ENCODE measurements at places on chromosomes 4 and X. TPM values are rescaled to one million over a fixed set of nuclear protein-coding genes. Genes with fewer than 3 reads are reported as not detected.

DNA sequence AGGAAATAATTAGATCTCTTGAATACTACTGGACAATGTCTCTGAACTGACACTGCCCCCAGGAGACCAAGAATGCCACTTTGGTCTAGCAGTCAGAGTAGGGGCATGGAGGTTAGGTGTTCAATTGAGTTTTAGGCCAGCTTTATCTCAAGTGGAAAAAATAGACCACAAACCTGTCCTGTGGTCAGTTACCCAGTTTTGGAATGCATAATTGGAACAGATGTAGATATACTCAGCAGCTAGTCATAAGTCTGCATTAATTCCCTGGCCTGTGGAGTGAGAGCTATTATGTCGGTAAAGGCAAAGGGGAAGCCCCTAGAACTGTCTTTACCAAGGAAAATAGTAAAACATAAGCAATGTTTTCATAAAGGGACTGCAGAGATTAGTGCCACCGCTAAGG lies 587.7 kb downstream of the GLUD2 start:
- DNase-seq, result no peak

GRCh38 chrX:120570011-120570600 lies 9.3 kb upstream of the CUL4B start:
- DNase-seq, result no peak

- no peak for DNase-seq
Measured at GRCh38 chr4:171759274-171759673, 53.9 kb upstream of the GALNTL6 start.

GRCh38 chr4:20086799-20087521 lies 164.7 kb upstream of the SLIT2 start:
- DNase-seq, result no peak

- no peak for DNase-seq
Measured at GRCh38 chr4:25927361-25928195, 13.6 kb downstream of the SMIM20 start.

- no peak for DNase-seq
Measured at GRCh38 chr4:176879380-176880116, 86.8 kb upstream of the VEGFC start.

DNA sequence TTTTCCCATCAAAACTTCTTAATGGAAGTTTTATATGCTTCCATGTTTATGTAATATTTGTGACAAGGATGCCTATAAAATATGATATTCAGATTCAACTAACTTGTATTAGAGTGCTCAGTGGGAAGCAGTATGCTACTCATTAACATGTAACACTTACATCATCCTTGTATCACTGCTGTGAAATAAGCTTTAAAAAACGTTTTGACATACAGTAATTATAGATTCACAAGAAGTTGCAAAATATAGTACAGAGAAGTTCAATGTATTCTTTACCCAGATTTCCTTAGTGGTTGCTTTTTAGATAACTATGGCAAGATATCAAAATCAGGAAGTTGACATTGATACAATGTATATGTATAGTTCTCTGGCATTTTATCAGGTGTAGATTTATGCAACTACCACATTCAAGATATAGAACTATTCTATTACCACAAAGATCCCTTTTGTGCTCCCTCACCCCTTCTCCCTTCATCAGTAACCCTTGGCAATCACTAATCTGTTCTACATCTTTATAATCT lies 56.3 kb downstream of the DTHD1 start:
- DNase-seq, result no peak

GRCh38 chr4:6674500-6675149 lies 19.1 kb upstream of the S100P start:
- no peak for DNase-seq

DNA sequence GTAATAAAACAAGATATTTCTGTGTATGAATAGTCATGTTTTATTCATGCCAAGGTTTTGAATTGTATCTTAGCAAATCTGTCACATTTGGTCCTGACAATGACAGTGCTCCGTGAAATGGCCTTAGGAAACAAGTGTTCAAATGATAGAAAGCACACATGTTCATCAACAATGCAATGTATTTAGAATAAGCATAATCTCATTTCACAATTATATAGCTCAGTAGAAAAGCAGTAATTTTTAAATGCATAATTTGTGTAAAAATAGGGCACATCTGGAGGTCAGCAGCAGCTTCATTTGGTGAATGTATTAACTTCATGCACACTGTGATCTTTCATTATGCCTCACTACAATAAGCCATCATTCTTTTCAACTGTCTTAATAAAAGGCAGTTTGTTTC lies 380.4 kb downstream of the GPM6A start:
- DNase-seq, result no peak

- no peak for DNase-seq
Measured at GRCh38 chr4:1714303-1715001, 2.3 kb upstream of the SLBP start.

GRCh38 chr4:52665592-52665991 lies 6.5 kb upstream of the USP46 start:
- DNase-seq, result no peak

GRCh38 chr4:187090401-187090800 lies 366.7 kb upstream of the FAT1 start:
- DNase-seq, result no peak

DNA sequence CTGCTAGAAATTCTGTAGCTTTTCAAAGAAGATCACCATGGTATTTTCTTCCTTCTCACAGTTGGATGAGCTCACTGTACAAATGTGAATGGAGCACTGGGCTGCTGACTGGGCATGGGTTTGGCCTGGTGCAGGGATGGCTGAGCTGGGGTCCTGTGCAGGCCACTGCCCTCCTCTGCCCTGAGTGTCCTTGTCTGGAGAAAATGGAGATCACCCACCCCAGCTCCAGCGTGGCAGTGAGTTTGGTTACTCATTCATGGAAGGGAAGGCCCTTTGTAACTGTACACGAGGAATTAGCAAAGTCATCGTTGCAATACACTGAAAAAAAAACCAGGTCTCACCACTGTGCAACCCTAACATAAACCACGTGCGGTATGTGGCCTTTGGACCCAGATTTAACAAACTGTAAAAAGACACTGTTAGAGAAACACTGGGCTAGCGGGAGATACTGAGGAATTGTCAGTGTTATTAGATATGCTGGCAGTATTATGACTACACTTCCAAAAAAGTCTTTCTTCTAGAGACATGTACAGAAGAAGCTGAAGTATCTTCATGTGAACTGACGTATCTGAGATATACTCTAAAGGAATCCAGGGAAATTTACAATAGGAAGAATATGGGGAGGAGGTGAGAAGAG lies 16.1 kb upstream of the TBC1D14 start:
- no peak for DNase-seq

DNA sequence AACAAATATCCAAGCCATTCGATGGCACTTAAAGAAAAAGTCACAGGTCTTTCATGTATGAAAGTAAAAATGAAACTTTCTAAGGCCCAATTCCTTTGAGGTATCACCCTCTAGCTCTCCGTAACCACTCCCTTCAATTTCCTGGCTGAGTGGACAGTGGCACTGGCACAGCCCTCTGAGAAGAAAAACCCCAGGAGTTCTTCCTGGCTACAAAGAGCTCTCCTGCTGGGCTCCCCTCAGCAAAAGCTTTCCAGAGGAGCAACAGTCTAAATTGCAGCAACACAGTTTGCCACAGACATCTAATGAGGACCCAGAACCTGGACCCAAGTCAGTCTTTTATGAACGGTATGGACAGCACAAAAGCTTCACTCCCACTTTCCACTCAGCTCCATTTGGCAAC lies 71.8 kb downstream of the FUNDC1 start:
- no peak for DNase-seq

DNA sequence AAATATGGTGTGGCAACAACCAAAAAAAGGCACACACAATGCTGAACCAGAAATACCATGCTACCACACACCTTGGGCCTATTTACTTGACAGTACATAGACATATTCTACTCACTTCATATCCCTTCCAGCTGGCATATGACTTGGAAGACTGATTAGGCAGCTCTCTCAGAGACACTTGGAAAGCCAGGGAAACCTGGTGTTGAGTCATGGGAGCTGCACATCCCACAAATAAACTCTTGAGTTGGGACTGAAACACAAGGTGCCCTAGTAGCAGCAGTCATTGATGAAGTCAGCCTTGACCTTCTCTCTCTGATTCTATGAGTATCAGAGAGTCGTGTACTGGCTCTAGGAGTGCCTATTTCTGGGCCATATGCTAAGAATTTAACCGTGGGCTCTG lies 776.6 kb upstream of the LCORL start:
- no peak for DNase-seq

- no peak for DNase-seq
Measured at GRCh38 chr4:8341691-8342090, 72.1 kb downstream of the HTRA3 start.

GRCh38 chrX:129553619-129554288 lies 13.7 kb downstream of the OCRL start:
- no peak for DNase-seq

- no peak for DNase-seq
Measured at GRCh38 chrX:16855363-16856075, 14.6 kb downstream of the RBBP7 start.

GRCh38 chr4:140098455-140099160 lies 55.4 kb downstream of the MAML3 start:
- DNase-seq, result no peak

- DNase-seq, result no peak
Measured at GRCh38 chrX:104166735-104167436, 633 bp downstream of the FAM199X start.

DNA sequence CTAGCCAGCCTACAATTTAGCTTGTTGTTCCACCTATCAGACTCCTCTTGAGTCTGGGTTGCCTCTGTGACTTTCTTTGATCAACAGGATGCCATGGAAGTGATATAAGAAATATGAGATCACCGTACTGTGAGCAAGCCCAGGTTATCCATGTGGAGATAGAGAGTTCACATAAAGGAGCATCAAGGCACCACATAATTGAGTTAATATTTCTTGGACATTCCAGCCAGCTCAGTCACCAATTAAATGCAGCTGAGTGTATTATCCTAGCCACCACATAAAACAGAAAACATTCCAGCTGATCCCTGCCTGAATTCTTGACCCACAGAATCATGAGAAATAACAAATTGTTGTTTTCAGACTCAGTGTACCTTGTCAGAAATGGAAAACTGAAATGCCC lies 253.6 kb downstream of the PPP1R2C start:
- no peak for DNase-seq

GRCh38 chr4:164484551-164484950 lies 269.4 kb upstream of the SMIM31 start:
- DNase-seq, result no peak

GRCh38 chr4:104905546-104905945 lies 241.1 kb upstream of the TET2 start:
- DNase-seq, result no peak

DNA sequence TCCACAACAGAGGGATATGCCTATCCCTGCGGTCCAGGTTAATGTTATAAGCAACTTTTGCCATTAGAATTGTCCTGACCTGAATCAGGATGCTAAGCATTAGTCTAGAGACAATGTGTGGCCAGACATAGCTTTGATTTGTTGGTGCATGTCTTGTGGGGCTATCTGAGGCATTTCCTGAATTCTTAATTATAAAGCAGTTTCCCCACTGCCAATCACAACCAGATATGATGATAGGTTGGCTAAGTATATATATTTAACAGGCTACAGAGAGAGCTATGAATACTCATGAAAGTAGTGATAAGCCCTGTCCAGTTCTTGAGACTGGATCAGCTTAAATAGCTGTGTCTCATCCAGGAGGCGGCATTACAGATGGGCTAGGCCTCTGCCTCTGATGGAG lies 37.8 kb upstream of the ZNF81 start:
- DNase-seq, result no peak

GRCh38 chr4:119729835-119730670 lies 101.4 kb upstream of the PDE5A start:
- peak; percentile 63 for DNase-seq

GRCh38 chr4:31617667-31618066 lies 897.5 kb downstream of the PCDH7 start:
- DNase-seq, result no peak

DNA sequence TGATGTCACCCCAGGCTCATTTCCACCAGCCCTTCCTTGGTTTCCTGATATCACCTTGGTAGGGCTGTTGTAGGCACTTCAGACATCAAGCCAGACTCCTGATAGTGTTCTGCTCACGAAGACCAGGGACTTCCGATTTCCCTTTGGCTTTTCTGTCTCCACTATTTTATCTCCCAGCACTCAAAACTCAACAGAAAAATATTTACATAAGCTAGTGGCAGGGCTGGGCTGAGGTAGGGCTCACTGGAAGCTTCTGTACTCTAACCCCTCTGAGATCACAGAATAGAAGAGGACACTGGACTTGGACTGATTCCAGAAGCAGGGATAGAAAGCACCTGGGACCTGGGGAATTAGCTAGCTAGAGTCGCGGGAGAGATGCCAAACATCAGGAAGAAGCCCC lies 34.4 kb upstream of the EFNB1 start:
- DNase-seq, result no peak

- DNase-seq, result no peak
Measured at GRCh38 chr4:169398316-169398715, 127.6 kb upstream of the SH3RF1 start.

The NELFA gene
- total RNA-seq, result 17.4 TPM

The SSX4 gene
- not detected for total RNA-seq

The HPSE gene
- total RNA-seq, result 0.90 TPM

The HELQ gene
- total RNA-seq, result 22.5 TPM

The PLAC1 gene
- 14.5 TPM for total RNA-seq

The SLITRK2 gene
- total RNA-seq, result 1.5 TPM

The SSX1 gene
- total RNA-seq, result not detected

The SORBS2 gene
- 83.4 TPM for total RNA-seq

The PDLIM3 gene
- 456 TPM for total RNA-seq

The CHRDL1 gene
- total RNA-seq, result 22.6 TPM

The ZNF674 gene
- total RNA-seq, result 9.9 TPM

The HERC5 gene
- total RNA-seq, result 9.1 TPM
